NCI-H1048 (cell line): ENCODE measurements at places on chromosomes 3 and 15.

DNA sequence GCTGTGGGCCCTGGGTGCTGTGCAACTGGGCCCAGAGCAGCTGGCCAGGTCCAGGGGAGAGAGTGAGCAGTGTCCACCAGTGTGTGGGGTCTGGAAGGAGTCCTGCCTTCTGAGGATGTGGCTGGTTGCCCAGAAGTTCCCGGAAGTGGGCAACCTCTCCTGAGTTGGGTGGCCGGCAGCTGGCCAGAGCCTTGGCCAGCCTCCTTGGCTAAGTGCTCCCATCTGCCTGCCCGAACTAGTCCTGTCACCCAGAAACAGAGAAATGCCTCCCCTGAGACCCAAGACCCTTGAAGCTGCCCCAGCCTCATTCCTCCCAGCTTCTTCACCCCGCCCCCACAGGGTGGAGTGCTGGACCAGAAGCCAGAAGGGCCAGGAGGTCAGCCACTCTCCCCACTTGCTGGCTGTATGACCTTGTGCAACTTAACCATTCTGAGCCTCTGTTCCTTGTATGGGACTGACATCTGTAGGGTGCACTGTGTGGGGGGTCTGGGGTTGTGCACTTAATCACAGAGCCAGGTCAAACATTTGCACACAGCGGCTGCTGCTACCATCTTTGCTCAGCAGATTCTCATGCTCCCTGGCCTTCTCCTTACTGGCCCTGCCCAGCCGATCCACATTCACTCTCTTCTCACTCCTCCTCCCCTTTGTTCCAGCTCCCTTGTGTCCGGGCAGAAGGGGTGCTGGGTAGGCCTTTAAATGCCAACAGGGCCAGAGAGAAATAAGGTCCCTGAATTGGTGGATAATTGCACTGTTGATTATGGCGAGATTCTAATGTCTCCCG lies 7.5 kb upstream of the ALAS1 start:
- DNase-seq, result no peak

GRCh38 chr15:64351265-64351664 lies 4.7 kb downstream of the CSNK1G1 start:
- DNase-seq, result no peak

- no peak for DNase-seq
These were observed 18.2 kb upstream of the ITGA11 start for GRCh38 chr15:68450192-68450591.

DNA sequence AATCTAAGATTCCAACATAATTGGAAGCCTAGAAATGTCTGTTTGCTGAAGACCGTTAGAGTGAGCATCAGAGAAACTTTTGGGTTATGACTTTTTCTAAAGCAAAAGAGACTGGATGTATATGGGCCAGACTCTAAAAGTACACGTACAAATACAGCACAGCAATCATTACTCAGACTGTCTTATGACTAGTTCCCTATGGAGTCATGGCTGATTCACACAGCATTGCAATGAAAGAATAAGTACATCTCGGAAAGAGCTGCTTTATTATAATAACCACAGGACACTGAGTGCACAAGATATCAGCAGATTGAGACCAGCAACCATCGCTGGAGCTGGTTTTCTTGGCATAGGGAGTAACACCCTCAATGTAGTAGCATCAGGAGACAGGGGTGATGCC lies 618.6 kb downstream of the NLGN1 start:
- no peak for DNase-seq

DNA sequence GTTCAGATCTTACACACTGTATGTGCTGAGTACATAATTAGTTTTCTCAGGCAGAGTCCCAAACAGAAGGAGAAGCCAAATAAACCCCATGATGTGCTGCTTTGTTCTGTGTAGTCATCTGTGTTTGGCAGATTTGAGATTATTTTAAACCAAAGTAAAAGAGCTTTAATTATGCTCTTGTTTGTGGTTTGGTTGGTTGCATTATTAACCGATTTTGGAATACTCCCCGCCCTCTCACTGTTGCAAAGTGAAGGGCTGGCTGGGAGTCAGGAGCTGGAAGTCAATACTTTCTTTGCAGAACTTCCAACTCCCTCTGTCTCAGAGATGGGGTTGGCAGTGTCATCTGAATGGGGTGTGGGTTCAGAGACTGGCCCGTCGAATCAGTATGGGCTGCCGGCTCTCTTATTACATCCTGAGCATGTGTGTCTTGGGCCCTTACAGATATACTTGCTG lies 34.4 kb downstream of the SLCO3A1 start:
- no peak for DNase-seq

DNA sequence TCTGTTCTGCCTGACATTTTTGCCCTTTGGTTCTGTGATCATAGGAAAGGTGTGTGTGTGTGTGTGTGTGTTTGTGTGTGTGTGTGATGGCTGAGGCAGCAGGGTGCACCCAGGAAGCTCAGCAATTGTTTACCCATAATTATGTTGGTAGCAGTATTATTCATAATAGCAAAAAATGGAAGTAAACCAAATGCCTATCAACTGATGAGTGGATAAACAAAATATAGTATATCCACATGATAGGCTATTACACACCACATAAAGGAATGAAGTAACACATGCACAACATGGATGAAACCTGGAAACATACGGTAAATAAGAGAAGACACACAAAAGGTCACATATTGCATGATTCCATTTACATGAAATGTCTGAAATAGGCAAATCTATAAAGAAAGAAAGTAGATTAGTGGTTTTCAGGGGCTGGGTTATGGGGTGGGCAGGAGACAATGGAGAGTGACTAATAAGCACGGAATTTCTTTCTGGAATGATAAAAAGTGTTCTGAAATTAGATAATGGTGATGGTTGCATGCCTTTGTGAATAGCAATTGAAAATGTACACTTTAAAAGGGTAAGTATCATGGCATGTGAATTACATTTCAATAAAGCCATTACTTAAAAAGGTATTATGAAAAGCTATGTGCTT lies 167.2 kb downstream of the POLR2M start:
- DNase-seq, result no peak

DNA sequence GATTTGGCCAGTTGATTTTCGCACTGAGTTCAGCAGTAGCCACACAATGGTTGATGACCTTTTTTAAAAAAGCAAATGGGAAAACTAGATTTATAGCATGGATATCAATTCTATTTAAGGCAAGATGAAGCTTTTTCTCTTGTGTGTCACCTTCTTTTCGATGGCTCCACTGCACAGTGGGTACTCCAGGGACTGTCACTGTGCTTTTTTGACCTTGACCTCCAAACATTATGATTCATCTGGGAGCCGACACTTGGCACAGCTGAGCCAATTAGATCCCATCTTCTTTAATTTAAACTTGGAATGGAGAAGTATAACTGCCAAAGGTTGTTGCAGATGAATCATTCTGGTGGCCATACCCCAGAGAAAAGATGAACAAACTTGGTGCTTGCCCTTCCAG lies 367.3 kb downstream of the EPHA6 start:
- no peak for DNase-seq

DNA sequence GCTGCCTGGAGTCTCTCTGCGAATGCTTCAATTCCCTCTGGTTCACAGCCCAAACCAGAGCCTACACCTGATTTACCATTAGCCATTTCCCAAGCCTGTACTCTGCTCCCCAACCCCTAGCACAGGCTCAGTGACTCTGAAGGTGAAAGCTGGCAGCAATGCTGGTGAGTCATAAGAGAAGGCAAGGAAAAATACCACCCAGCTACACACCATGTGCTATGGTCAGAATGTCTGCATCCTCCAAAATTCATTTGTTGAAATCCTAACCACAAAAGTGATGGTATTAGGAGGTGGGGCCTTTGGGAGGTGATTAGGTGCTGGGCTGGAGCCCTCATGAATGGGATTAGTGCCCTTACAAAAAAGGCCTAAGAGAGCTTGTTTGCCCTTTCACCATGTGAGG lies 117.1 kb upstream of the TJP1 start:
- DNase-seq, result no peak

DNA sequence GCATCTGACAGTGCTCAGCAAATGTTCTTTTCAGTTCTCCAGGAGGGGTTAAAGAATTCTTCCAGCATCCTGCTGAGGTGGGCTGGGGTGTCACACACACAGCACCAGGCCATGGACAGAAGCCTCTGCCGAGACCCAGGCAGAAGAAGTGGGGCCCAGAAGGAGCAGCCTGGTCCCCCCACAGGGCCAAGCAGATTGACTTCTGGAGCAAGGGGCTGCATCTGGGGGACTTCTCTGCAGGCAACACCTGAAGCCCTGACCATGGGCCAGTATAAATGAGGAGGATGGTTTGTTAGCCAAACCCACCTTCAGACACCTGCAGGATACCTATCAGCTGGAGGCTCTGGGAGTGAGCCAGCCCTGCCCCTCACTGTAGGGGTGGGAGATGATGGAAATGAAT lies 16.2 kb upstream of the TMEM40 start:
- DNase-seq, result no peak
